H4 (cell line): ENCODE measurements at places on chromosomes 1 and 21. TPM values are rescaled to one million over a fixed set of nuclear protein-coding genes. Genes with fewer than 3 reads are reported as not detected.

DNA sequence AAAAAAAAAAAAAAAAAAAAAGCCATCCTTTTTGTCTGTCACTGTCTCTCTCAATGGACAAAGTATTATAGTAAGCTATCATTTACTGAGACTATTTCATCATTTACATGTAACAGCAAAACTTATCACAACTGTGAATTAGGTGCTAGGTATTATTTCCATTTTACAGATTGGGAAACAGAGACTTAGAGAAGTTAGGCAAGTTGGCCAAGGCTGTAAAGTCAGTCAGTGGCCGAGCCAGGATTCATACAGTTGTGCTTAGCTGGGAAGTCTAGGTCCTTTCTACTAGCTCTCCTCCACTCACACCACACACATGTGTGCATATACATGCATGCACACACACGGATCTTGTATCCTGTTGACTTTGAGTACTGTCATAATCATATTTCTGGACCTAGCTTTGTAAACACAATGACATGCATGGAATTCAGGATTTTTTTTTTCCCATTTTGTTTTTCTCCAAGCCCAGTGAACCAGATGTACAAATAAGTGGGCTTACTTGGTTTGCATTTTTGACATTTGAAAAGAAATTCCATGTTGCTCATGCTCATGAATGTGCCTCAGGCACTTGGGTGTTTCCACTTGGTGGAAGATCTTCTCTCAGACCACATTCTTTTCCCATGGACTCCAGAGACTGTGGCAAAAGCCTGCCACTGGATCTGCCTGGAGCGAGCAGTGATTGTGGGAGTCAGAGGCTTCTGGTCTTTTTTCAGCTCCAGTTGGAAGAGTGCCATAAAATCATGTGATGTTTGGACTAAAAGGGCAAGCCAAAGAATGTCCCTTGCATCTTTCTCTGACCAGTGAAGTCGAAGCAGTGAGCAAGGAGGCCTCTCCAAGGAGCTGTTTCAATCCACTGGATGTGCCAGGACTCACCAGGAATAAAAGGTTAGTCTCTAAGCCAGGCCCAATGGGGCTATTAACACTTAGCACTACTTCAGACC, 61.7 kb upstream of the DNAJC6 start:
- DNase-seq: peak; percentile 76

The FCRL4 gene
- not detected in 2 replicates for total RNA-seq

- no peak for DNase-seq
These were observed 70.6 kb upstream of the GJB5 start for GRCh38 chr1:34684266-34684665.

DNA sequence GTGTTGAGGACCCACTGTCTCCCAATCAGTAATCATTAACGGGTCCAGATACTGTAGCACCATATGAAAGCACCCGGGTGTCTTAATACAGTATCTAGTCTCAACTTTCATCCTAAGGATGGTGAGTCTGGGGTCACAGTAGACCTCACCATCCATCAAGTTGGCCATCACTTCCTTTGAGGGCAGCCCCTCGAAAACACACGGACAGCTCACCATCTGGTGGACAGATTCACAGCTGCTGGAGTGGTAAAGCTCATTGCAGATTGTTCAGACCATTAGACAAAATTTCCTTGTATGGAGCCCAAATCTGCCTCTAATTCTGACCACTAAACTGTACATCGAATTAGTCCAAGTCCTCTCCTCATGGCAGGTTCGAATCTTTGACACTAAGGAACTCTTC, 123.1 kb downstream of the PGBD5 start:
- no peak for DNase-seq

DNA sequence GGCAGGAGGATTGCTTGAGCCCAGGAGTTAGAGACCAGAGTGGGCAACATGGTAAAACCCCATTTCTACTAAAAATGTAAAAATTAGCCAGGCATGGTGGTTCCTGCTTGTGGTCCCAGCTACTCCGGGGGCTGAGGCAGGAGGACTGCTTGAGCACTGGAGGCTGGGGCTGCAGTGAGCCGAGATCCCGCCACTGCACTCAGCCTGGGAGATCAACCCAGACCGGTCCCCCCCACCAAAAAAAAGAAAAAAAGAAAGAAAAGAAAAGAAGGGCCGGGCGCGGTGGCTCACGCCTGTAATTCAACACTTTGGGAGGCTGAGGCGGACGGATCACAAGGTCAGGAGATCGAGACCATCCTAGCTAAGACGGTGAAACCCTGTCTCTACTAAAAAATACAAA, 1.8 kb upstream of the GMEB1 start:
- no peak for DNase-seq

The NR5A2 gene
- total RNA-seq: 0.06 TPM in 2 replicates

GRCh38 chr1:161069731-161070270, at the start of gene ARHGAP30:
TSS of gene ARHGAP30 (minus strand) at chr1:161069891. CDS start at chr1:161069624, 267 bp downstream.
- DNase-seq: no peak

DNA sequence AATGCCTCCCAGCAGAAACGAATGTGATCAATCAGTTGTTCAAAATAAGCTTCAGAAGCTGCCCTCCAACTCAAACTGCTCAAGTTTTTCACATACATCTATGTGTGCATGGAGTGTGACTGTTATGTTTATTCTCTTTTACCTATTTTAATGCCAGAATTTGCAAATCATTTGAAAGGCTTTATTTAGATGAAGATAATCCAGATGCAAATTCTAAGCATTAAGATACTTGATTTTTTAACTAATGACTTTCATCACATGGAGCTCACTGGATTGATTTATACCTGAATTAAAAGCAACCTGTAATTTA, 69.5 kb downstream of the PLD5 start:
- no peak for DNase-seq

GRCh38 chr1:182862827-182863226, 23.7 kb downstream of the DHX9 start:
- DNase-seq: no peak

GRCh38 chr21:45054927-45055612, 19.3 kb upstream of the ADARB1 start:
- DNase-seq: peak; percentile 58

GRCh38 chr1:201771466-201771865, 57.5 kb upstream of the IPO9 start:
- DNase-seq: no peak

DNA sequence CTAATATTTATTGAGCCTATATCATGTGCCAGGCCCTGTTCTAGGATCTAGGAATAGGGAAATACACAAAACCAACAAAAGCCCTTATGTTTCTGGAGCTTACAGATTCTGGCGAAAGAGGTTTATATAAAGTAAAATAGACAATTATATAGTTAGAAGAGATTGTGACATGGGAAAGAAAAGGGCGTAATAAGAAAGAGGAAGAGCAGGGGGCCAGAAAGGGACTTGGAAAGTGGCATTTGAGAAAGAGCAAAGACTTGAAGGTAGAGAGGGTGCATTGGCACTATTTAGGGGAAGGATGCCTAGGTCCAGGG, 322.5 kb upstream of the FAM78B start:
- DNase-seq: no peak

The TEKT2 gene
- not detected in 2 replicates for total RNA-seq

The F11R gene
- total RNA-seq: 5.2 and 6.4 TPM in 2 replicates

The DDR2 gene
- 35.5 and 36.5 TPM in 2 replicates for total RNA-seq

- DNase-seq: no peak
These were observed 423.5 kb upstream of the PROX1 start for GRCh38 chr1:213564215-213564659.

The MSTO1 gene
- total RNA-seq: 23.4 and 24.0 TPM in 2 replicates

DNA sequence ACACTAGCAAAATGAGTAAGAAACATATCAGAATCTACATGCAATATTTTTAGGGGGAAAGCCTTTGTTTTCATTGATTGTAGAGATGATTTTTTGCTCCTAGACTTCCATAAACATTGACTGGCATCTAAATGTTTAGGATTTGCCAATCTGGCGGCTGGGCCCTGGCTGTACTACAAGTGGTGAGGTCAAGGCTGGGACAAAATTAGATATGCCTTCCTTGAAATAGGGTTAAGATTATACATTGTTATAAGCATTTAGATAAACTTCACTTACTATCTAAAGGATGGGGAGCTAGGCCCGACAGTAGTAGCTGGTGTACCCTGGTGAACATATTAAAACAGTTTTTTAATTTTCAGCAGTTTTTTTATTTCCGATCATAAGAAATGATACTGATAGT, 5.2 kb downstream of the NFIA start:
- DNase-seq: no peak

The FAM167B gene
- total RNA-seq: 0.56 TPM in 1 of 2 replicates, not detected in the other

The LORICRIN gene
- total RNA-seq: not detected in 2 replicates

- no peak for DNase-seq
These were observed 60.7 kb upstream of the FMN2 start for GRCh38 chr1:240031009-240031408.

- no peak for DNase-seq
These were observed 55.5 kb upstream of the RGS5 start for GRCh38 chr1:163258181-163258580.

DNA sequence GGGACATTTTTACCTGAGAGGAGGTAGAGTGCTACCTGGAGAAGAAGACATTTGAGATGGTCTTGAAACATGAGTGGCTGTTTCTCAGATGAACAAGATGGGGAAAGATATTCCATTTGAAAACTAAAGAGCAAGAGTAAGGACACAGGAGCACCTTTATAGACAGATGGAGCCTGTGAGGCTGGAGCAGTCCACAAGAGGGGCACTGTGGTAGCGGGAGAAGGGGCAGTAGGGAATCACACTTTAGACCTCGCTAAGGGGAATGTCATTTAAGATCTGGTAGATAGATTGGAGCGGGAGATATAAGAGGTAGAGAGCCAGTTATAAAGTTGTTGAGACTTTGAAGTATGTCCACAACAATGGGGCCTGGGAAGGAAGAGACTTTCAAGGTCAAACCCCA, 23.4 kb downstream of the DYNLT5 start:
- no peak for DNase-seq

DNA sequence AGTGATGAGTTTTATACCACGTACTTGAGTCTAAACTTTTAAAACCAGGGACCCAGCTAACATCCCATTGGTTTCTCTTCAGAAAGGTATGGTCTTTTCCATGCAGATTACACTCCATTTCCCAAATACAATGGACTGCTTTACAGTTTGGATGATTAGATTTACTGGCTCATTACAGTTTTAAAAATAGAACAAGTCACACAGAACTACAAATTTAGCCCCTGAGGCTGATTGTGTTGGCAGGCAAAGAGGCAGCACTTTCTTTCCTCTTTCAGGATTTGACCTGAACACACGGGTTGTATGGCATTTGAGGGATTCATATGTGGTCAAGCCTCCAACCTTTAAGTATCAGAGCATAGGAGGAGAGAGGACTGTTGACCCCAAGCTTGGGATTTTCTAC, 21.8 kb upstream of the VTCN1 start:
- DNase-seq: no peak
